Urinary bladder (tissue), 4 donors: ENCODE measurements at places on chromosomes 3 and 15. TPM values are rescaled to one million over a fixed set of nuclear protein-coding genes. Genes with fewer than 3 reads are reported as not detected.

DNA sequence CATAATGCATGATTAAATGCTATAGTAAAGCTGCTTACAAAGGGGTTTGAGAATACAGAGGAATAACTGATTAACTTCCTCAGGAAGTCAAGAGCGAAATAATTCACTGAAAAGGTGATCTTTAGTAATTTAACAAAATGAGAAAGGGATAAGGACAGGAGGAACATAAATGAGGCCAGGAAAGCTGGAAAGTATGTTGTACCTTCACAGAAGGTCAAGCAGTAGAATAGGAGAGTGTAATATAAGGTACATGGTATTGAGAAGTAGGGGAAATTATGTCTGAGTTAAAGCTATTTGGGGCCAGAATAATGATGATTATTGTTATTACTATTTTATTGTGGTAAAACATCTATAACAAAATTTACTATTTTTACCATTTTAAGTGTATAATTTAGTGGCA is 19.2 kb downstream of the GOLM2 start:
- no peak for DNase-seq

GRCh38 chr3:121818578-121818977 is 16.3 kb downstream of the IQCB1 start:
- DNase-seq = no peak

DNA sequence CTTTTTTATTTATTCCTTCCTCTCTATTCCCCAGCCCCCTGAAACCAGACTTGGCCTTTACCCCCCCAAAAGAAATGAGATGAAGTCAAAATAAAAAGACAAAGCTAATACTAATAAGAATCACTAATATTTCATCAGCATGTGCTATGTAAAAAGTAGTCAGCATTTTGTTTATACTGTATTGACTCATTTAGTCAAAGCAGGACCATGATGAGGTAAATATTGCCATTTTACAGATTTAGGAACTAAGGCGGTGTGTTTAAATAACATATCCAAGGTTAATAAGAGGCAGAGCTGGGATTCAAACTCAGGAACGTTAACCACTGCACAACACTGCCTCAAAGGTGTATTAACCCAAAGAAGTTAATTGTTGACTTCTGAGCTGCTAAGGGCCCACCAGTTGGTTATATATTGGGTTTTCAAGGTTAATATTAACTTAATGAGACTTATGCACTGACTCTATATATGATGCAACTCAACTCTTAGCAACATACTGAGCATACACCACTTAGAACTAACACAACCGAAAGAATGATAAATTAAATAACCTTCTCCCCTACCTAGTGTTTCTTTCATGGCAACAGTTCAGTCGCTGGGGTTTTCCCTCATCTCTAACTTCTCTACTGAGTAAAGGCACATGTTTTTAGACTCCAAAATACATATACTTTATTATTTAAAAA is 34.7 kb downstream of the FOXP1 start:
- DNase-seq = no peak

DNA sequence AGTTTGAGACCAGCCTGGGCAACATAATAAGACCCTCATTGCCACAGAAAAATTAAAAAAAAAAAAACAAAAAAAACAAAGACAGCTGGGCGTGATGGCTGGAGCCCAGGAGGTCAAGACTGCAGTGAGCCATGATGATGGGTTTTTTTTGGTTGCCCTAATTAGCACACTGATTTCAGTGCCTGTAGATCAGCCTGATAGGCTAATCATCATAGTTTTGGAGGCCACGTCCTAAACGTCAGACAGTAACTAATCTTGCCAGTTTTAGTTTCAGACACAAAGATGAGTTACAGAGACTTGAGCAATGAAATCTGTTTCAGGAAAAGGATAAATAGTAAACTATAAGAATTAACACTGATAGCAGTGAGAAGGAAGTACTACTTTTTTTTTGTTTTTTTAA is 55.4 kb downstream of the LRCH3 start:
- no peak for DNase-seq

DNA sequence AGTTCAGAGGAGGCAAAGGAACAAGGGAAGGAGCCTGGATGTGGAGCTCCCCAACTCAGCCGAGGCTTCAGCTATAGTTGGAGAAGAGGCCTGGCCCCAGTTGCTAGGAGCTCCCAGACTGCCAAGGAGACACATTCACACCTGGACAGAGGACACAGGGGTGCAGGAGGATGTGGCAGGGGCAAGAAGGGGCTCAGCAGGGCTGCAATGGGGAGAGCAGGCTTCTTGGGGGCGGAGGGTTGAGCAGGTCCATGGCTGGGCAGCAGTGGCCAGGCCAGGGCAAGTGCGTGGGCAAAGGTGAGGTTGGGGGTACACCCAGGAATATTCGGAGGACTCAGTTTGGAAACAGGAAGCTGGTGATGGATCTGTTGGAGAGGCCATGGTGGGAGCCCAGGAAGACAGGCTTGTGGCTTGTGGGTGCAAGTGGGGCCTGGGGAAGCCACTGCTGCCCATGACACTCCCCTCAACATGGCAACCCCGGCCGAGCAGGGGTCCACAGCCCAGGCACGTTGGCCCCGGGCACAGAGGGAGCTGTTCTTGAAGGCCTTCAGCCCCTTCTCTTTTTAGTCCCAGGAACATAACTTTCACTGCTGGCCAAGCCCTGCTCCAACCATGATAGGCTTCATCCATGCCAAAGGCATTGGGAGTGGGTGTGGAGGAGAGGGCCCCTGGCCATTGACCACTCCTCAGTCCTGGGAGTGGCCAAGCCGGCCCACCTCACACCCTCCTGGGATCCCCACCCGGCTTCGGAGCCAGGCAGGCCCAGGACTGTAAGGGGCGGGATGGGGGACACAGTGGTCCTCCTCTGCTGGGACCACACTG is 33.3 kb downstream of the TSPAN3 start:
- no peak for DNase-seq

DNA sequence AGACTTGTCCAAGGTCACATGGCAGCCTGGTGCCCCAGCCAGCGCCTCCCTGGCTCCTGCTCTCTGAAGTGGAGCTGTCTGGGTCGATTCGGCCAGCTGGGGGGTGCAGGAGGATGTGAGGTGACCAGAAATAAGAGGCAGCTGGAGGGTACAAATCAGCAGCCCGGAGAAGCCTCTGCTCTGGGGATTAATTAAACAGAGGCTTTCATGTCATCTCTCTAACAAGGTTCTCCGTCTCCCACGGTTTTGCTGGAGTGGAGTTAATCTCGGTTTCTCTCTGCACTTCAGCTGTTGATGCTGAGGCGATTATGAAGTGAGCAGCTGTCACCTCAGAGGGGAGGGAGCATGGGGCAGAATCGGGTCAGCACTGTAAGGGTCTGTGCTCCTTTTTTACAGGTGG is 236.8 kb downstream of the TLE3 start:
- DNase-seq = no peak

- DNase-seq = no peak
These were observed 414.9 kb downstream of the RBMS3 start for GRCh38 chr3:29695643-29696198.

GRCh38 chr15:91522605-91523332 is 330.7 kb upstream of the SLCO3A1 start:
- DNase-seq = no peak

GRCh38 chr3:16343101-16343500 is 78.1 kb downstream of the OXNAD1 start:
- no peak for DNase-seq

DNA sequence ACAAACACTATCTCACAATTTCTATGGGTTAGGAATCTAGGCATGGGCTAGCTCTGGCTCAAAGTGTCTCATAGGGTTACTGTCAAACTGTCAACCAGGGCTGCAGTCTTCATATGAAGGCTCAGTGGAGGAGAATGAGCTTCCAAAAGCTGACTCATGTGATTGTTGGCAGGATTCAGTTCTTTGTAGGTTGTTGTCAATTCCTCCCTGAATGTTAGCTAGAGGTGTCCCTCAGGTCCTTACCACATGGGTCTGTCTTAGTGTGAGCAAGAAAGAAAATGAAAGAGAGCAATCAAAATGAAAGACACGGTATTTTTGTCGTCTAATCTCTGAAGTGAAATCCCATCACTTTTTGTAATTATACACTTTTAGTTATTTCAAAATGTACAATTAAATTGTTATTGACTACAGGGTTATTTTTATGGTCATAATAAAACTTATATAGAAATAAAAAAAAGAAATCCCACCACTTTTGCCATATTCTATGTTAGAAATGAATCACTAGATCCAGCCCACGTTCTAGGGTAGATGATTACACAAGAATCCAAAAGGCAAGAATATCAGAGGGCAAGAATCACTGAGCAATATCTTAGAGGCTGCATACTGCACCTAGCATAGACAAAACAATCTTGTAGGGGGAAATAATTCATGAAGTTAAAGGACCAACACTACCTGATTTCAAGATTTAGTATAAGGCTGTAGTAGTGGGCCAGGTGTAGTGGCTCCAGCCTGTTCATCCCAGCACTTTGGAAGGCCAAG is 8.4 kb downstream of the ACSBG1 start:
- DNase-seq = no peak

- no peak for DNase-seq
These were observed 19.3 kb downstream of the POMGNT2 start for GRCh38 chr3:43086460-43087165.

DNA sequence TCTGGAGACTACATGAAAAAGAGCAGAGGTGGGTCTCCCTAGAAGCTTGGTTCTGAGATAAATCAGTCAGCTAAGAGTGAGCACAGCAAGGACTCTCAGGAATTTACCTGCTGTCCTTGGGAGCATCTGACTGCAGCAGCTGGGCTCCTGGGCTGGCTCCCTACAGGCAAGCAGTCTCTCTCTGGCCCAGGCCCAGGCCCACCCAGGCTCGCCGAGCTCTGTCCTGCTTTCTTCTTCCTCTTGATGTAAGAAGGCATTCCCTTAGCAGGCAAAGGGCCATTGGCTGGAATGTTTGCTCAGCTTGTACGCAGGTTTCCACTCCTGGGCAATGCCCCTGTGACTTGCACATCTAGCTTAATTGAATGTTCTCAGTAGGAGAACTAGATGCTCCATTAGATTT is 4.3 kb upstream of the RBP2 start:
- DNase-seq = no peak

- DNase-seq = no peak
These were observed 132.2 kb downstream of the FNDC3B start for GRCh38 chr3:172171396-172172075.

DNA sequence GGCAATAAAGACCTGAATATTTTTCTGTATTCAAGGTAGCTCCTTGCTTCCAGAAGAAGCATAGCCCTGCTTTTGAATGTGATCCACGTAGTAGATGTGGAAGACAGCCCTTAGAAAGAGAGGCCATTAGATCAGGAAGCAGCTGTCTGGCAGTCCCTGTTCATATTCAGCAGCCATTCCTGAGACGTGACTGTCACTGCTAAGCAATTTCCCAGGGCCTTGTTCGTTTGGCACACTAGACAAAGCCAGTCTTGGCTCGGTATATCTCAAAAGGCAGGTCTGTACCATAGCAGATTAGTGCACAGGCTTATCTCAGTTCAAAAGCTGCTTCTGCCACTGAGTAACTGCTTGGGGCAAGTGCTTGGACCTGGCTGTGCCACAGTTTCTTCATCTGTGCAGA is 287.8 kb upstream of the MCTP2 start:
- no peak for DNase-seq

- no peak for DNase-seq
These were observed 54.5 kb downstream of the ST3GAL6 start for GRCh38 chr3:98817547-98818041.

GRCh38 chr15:44015545-44016305 is 179.3 kb downstream of the FRMD5 start:
- no peak for DNase-seq

DNA sequence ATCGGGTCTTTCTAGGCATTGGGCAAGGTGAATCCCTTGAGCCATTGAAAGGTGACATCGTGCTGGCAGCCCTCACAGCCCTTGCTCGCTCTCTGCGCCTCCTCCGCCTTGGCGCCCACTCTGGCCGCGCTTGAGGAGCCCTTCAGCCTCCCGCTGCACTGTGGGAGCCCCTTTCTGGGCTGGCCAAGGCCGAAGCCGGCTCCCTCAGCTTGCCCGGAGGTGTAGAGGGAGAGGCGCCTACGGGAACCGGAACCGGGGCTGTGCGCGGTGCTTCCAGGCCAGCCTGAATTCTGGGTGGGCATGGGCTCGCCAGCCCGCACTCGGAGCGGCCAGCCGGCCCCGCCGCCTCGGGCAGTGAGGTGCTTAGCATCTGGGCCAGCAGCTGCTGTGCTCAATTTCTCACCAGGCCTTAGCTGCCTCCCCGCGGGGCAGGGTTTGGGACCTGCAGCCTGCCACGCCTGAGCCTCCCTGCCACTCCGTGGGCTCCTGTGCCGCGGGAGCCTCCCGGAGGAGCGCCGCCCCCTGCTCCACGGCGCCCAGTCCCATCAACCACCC is 35.4 kb upstream of the INO80 start:
- DNase-seq = no peak

- DNase-seq = no peak
These were observed 24.0 kb downstream of the ABI3BP start for GRCh38 chr3:100968932-100969906.

DNA sequence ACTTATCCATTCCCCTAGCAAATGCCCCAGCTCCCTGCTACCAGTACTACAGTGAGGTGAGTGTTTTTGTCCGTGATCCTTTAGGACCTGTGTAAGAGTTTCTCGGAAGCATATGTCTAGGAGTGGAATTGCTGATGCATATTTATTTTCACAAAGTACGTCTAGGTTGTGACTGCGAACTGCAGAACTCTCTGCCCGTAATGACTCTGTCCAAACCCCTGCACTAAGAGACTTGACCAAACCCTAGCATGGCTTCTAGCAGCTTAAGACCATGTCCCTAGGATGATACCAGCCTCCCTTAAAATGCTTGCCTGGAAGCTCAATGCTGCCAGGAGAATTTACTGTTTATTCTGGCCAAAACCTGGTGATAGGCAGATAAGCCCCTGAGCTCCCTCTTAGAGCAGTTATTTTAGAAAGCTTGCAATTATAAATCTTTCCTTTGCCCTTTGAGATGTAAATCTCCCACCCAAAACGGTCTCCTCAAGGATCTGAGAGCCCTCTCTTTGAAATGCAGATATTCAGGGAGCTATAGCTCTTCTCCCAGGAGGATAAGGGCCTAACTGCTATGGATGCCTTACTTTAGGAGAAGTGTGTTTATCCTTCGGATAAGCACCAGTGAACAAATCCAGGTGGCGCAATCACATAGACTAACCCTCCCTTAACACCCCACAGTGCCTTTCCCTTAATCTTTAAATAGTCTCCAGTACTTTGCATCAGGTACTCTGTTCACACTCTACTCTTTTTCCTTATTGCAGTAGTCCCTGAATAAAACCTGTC is 14.7 kb upstream of the CA12 start:
- no peak for DNase-seq

- DNase-seq = no peak
These were observed 82.9 kb upstream of the PXYLP1 start for GRCh38 chr3:141148770-141149169.

- DNase-seq = no peak
These were observed 483.0 kb upstream of the AGTR1 start for GRCh38 chr3:148214705-148215104.

The CLDN16 gene
- 0.16 TPM for polyA plus RNA-seq

The SLC25A36 gene
- polyA plus RNA-seq = 34.2 TPM

The HIGD2B gene
- not detected for polyA plus RNA-seq

The GTPBP8 gene
- 15.4 TPM for polyA plus RNA-seq

The ANKUB1 gene
- not detected for polyA plus RNA-seq

The TIMP4 gene
- 25.1 TPM for polyA plus RNA-seq

The CFAP20DC gene
- 0.39 TPM for polyA plus RNA-seq

The TRIM42 gene
- not detected for polyA plus RNA-seq

The MYRIP gene
- polyA plus RNA-seq = 4.4 TPM

The SCG3 gene
- 0.61 TPM for polyA plus RNA-seq

The NFKBIZ gene
- 16.8 TPM for polyA plus RNA-seq

The BBS4 gene
- 17.7 TPM for polyA plus RNA-seq

The CHL1 gene
- polyA plus RNA-seq = 10.7 TPM
